ENCODE measurements at places on chromosomes 1 and 21.

- DNase-seq = no peak
Observed at GRCh38 chr1:175857756-175858155, 114.4 kb upstream of the TNR start.

GRCh38 chr1:14600405-14601112 is 2.1 kb downstream of the KAZN start:
- DNase-seq = no peak

DNA sequence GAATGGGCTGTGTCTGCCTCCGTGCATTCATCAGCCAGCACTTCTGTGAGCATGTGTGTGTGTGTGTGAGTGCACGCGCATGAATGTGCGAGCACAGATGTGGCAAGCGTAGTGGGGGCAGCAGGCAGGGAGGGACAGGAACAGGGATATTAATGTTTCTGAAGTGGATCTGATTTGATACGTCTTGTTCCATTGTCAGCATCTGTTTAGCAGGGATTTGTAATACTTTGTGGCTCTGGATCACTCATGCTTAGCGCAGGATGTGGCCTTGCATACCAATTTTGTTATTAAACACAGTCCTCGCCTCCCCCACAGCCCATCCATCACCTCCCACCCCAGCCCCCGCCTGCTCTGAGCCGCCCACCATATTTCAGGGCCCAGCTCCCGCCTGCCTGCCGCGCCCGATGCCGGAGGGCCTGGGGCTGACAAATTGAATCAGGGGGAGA is 52.4 kb downstream of the TMEM53 start:
- no peak for DNase-seq

- no peak for DNase-seq
Observed at GRCh38 chr1:237711281-237711680, 179.4 kb downstream of the ZP4 start.

DNA sequence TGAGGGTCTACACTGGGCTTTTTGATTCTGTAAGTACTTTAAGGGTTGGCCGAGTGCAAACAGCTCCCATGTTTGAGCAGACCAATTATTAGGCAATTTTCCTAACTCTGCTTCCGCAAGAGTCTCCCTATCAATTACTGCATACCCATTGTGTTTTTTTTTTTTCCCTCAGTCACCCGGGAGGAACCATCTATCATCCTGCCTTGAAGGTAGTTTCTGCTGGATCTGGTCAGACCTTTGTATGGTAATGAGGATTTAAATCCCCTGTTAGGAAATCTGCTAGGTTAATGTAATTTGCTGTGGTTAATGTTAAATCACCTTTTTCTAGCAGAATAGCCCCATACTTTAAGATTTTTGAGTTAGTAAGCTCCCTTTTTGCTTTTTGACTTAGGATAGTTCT is 40.8 kb upstream of the WARS2 start:
- DNase-seq = no peak

- DNase-seq = peak; percentile 30
Observed at GRCh38 chr1:214123061-214123784, 135.4 kb downstream of the PROX1 start.

- no peak for DNase-seq
Observed at GRCh38 chr1:226571893-226572292, 23.3 kb downstream of the STUM start.

- DNase-seq = no peak
Observed at GRCh38 chr1:38376577-38376976, 330.0 kb upstream of the POU3F1 start.

DNA sequence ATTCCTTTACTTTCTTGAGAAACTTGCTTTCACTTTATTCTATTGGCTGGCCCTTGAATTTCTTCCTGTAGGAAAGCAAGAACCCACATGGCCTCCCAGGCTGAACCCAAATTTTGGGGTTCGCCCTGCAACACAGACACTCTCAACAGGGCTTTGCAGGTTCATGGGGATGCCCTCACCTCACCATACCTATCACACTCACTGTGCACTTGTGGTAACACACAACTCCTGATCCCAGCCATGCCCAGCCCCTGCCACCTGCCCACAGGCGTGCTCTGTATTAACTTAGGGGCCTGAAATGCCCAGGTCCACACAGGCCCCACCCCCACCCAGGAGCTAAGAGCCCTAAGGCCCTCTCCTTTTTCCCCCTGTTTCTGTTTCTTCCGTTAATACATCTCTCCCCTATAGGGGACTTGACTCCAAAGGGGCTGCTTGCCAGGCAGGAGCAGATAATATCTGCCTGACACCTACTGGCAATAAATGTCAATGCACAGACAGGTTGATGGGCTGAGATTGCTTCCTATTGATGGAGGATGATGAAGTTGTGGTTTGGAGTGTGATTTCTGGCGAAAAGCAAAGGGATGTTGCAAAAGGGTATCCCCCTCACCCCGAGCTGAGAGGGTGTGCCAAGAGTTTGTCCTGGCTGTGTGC is 171.5 kb downstream of the AJAP1 start:
- no peak for DNase-seq

DNA sequence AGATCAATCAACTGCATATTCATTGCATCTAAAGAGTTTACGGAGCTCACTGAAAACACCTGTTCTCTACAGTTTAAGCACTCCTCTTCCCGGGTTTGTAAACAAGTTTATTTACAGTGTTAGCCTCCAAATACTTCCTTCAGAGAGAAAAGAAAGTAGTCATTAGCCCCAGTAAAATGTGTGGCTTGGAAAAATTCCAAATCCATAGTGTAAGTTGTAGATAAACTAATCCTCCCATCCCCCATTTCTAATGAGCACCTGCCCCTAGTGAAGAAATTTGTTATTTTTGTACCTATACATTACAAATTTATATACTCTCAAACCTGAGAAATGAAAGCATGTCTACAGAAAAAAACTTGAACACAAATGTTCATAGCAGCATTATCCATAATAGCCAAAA is 21.9 kb downstream of the PUM1 start:
- DNase-seq = no peak

- DNase-seq = no peak
Observed at GRCh38 chr1:172909606-172910326, 141.0 kb downstream of the TNFSF18 start.

DNA sequence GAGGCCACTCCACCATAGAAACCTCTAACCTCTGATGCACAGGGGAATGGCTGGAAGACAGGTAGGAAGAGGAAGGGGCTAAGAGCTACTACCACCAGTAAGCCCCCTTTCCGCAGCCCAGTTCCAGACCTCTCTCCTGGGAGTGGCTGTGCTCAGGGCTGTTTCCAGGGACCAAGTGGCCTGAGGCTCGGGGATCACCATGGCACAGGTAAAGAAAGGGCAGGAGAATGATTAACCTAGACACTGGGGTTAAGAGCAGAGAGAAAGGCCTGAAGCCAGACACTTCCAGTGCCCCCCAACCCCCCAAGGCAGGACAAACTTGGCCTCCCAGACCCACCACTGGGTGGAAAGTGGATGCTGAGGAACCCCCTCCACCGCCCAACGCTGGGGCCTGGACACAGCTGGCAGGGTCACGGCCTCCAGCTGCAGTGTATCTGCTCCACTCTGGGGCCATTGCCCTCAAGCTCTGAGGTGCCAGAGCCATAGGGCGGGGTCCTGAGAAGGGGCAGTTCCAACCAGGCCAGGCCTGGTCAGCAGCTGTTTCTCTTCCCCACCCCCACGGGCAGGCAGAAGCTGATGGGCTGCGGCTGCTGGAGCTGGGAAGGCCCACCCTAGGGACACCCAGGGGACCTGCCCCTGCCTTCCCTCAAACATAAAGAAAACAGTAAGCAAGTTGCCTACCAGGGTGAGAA is 2.6 kb downstream of the TAGLN2 start:
- no peak for DNase-seq

- DNase-seq = peak; percentile 1
Observed at GRCh38 chr1:236284291-236284721, 2.5 kb upstream of the ERO1B start.

DNA sequence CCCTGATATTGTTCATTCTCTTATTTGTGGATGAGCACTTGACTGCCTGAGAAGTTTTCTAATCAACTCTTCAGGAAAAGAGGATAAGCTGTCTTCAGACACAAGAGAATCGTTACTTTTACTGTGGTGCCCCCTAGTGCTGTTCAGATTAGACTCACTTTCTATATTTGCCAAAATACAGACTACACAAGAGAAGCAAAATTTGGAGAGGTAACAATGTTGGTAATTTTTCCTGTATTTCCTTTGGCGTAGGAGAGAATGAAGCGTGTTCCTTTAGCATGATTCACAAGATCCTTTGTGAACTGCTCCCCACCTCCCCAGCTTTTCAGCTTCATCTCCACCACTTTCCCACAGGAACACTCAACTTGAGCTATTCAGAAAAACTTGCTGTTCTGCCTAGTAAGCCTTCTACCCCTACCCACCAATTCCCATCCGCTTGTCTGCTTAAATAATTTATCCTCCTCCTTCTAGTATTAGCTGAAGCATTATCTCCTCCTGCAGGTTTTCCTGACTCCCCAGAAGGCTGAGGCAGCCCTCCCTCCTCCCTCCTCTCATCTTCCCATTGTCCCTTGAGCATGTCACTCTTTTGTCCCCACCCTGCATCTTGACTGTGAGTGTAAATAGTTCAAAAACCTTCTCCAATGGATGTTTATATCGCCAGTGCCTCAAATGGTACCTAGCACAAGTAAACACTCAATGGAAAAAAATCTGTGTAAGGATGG is 4.5 kb downstream of the TNFSF4 start:
- peak; percentile 15 for DNase-seq

GRCh38 chr1:86699186-86699585 is 5.2 kb upstream of the SH3GLB1 start:
- DNase-seq = no peak

DNA sequence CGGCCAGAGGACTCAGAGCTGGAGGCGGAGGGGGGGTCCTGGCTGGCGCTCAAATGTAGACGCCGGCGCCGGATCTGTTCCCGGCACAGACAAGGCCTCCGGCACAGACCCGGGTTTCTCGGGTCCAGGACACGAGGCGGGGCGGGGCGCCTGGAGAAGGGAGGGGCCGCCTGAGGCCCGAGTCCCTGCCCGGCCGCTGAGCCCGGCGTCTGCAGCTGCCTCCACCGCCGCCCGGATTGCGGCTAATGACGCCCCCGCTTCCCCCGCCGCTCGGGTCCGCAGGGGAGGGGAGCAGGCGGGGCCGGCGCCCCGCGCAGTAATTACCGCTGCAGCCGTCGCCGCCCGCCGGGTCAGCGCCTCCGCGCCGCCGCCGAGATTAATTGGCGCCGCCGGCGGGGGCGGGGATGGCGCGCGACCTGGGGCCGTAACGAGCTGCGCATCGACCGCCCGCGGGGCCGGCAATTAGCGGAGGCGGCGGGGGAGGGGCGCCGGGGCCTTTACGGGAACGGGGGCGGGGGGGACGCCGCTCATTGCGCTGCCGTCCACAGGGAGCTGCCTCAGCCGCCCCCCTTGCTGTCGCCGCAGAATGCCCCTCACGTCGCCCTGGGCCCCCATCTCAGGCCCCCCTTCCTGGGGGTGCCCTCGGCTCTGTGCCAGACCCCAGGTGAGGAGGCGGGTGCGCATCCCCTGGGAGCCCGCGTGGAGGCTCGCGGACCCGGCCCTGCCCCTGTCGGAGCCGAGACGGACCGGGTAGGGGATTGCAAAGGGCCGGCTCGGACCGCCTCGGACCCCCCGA is 17.3 kb downstream of the NOC2L start:
- DNase-seq = no peak

DNA sequence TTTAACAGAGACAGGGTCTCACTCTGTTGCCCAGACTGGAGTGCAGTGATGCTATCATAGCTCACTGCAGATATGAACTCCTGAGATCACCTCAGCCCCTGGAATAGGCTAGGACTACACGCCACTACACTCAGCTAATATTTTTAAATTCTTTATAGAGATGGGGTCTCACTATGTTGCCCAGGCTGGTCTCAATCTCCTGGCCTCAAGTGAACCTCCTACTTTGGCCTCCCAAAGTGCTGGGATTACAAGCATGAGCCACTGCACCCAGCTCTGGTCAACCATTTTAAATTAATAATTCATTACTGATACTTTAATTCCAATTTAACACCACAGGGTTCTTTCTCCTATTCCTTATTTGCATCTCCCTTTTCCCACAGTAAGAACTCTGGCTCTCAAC is 18.5 kb upstream of the EPS15 start:
- no peak for DNase-seq

DNA sequence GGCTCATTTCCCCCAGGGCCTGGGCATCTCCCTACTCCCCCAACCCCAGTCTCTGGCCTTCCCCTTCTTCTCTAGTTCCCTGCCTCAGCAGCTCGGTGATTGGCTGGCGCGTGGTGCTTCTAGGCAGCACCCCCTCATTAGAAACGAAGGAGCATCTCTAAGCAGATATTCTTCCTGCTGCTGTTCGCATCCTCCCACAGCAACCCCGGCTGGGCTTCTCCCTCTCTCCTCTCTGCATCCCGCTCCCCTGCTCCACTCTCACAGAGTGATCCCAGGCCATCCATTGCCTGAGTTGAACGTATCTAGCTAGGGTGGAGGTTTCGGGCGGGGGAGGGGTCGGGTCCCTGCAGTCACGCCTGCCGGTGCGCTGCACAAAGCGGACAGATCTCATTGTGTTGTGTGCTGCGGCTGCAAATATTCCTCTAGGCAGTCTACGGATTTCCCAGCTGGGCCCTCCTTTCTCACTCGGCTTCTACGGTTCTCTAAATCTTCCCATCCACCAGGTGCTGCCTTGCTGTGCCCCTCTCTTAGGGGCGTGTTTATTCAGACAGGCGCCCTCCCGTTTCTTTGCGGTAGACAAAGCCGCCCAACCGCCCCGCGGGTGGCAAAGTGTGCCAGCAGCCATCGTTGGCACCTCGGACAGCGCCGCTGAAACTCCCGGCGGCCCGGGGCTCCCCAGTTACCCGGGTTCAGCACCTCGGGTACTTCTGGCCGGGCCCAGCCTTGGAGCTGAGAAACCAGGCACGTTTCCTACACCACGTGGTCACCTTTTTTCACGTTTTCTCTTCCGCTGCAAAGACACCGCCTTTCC is 2.2 kb downstream of the CACNA1E start:
- no peak for DNase-seq

GRCh38 chr1:26010825-26011224 is 10.8 kb upstream of the EXTL1 start:
- DNase-seq = no peak

- DNase-seq = no peak
Observed at GRCh38 chr1:42691157-42691498, 8.9 kb downstream of the YBX1 start.

DNA sequence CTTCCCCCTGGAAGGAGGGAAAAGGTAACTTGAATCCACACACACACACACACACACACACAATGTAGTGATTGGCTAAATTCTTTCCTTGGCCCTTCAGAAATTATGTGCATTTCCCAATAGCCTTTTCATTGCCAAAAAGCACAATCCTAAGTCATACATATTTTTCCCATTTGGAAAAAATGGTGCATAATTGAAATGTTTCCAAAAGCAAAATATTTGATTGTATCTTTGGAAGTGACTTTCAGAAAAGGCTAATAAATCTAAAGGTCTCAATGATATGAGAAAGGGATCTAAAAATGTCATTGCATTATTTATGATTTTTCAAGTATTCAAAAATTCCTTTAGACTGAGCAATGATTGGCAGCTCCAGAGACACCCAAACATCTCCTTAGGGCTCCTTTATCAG is 43.5 kb upstream of the NEK7 start:
- DNase-seq = no peak

- DNase-seq = no peak
Observed at GRCh38 chr21:29218749-29219148, 80.0 kb upstream of the BACH1 start.
